A549 treated with RU486 at 1 μM for 4 hours (cell line): ENCODE measurements at places on chromosomes 2 and 18. TPM values are rescaled to one million over a fixed set of nuclear protein-coding genes. Genes with fewer than 3 reads are reported as not detected.

Gene DTNB
- 8.7 to 10.3 TPM (median 9.2 TPM) in 5 replicates for total RNA-seq

Gene GPR35
- 0.32 to 1.1 TPM (median 0.87 TPM) in 5 replicates for total RNA-seq

Gene MYO3B
- 0.02 TPM in 1 of 5 replicates, not detected in the others for total RNA-seq

Gene DSG1
- not detected in 5 replicates for total RNA-seq

Gene IL18R1
- 0.48 to 1.3 TPM (median 1.1 TPM) in 5 replicates for total RNA-seq

Gene RAPH1
- 5.6 to 6.8 TPM (median 6.4 TPM) in 5 replicates for total RNA-seq

Gene ID2
- total RNA-seq, result 63.2 to 116 TPM (median 89.3 TPM) in 5 replicates

Gene MEP1B
- 0.06 TPM in 1 of 5 replicates, not detected in the others for total RNA-seq

Gene TDRD15
- not detected in 5 replicates for total RNA-seq

Gene DES
- total RNA-seq, result 0.05 to 0.24 TPM (median 0.13 TPM) in 3 of 5 replicates, not detected in the others

Gene HOXD8
- 2.9 to 5.5 TPM (median 5.4 TPM) in 5 replicates for total RNA-seq

Gene RBM44
- 0.14 to 0.33 TPM (median 0.18 TPM) in 5 replicates for total RNA-seq

Gene INPP5D
- 0.43 to 1.4 TPM (median 0.51 TPM) in 5 replicates for total RNA-seq

Gene PLCD4
- 0.29 to 0.71 TPM (median 0.53 TPM) in 5 replicates for total RNA-seq

Gene TNFAIP6
- total RNA-seq, result 1.3 to 2.0 TPM (median 1.7 TPM) in 5 replicates

Gene VIL1
- total RNA-seq, result 0.13 to 0.42 TPM (median 0.25 TPM) in 5 replicates

Gene ATG4B
- total RNA-seq, result 51.3 to 73.6 TPM (median 53.1 TPM) in 5 replicates

Gene KCNG2
- total RNA-seq, result not detected in 5 replicates

Gene CHRND
- not detected in 5 replicates for total RNA-seq

Gene PARD3B
- 0.70 to 1.6 TPM (median 0.93 TPM) in 5 replicates for total RNA-seq

Gene TBR1
- total RNA-seq, result 0.09 to 0.14 TPM in 2 of 5 replicates, not detected in the others
